Hematopoietic multipotent progenitor cell treated with erythropoietin and hydrocortisone succinate and interleukin-3 and kit ligand, for 15 days (in vitro differentiated cells): ENCODE measurements at places on chromosomes 3 and 15.

GRCh38 chr15:85780225-85780985 lies 14.3 kb downstream of the KLHL25 start:
- no peak for DNase-seq

- DNase-seq = peak; percentile 64
These were observed 718 bp downstream of the SPG11 start for GRCh38 chr15:44662478-44663409.

DNA sequence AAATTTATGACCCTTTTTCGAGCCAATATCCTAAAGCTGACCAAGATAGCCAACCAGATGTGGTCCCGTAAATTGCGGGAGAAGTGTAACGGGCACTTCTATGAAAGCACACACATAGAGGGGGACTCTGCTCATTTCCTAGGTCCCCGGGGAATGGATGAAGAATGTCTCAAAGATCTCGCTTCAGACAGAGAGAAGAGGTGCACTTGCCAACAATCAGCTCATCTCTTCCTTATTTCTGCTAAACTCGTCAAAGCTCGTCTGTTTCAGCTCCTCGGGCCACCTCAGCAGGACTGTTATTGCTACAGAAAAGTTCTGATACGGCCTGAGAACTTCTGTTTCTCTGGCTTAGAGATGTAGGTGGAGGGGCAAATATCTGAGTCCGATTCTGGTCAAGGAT lies 71.8 kb downstream of the TM2D3 start:
- no peak for DNase-seq

DNA sequence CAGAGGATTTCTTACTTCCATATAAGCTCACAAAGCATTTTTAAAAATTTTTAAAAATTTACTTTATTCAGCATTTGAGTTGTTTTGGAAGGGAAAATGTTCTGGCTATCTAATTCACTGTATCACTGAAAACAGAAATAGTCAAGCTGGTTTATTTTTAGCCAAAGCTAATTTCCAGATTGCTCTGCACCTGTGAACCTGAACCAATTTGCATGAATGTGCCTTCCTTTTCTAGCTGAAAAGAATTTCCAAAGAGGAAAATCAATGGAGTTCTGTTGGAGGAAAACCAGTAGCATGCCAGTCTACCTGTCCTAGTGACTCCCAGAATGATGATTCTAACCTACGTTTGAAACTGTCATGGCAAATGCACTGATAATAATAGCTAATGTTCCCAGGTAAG lies 134.2 kb upstream of the LIPC start:
- DNase-seq = no peak

DNA sequence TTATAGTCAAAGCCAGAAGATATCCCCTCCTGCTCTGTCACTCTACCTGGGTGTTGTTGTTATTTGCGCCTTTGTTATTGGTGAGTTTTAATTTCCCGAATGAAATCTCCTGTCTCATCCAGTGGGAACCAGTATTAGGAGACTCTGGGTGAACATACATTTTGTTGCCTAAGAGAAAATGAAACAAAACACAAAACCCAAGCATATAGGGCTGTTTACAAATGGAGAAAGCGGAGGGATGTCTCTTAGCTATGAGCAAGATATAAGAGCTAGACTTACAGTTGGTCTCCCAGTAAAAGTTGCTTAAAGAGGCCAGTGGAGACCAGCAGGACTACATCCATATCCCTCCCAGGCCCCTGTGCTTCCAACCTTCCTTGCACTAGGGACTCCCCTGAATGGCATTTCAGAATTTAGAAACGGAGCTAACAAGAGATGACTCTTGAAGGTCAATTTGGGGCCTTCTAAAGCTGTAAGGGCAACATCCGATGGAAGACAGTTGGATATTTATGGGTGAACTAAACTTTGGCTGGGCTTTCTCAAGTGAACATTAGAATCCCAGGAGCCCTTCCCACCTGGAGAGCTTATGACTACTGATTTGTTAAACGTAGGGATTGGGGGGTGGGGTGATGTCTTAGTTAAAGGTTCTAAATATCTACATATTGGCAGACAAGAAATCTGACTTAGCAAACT lies 2.7 kb downstream of the EOMES start:
- no peak for DNase-seq

DNA sequence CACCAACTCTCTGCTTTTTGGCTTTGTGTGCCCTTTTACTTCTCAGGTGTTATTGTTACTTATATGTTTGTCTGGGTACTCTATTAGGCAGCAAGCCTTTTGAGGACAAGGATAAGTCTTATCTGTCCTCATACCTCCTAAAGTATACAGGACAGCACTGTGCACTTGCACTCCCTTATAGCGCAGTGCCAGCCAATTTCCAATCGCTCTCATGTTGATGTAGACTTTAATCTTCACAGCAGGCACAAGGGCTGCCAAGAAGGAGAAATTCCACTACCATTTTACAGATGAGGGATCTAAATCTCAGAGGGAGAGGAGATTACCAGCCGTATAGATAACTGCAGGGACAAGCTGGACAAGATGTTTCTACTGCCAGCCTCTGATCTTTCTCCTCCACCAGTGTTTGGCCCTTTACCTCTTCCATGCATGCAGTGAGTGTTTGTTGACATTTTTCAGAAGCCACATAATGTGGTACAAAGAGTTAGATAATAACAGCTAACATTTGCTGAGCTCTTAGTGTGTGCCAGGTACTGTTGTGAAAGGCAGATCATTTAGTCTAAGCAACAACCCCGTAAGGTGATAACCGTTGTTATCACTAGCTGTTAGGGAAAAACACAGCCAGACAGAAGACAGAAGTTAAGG lies 30.1 kb downstream of the SST start:
- no peak for DNase-seq

DNA sequence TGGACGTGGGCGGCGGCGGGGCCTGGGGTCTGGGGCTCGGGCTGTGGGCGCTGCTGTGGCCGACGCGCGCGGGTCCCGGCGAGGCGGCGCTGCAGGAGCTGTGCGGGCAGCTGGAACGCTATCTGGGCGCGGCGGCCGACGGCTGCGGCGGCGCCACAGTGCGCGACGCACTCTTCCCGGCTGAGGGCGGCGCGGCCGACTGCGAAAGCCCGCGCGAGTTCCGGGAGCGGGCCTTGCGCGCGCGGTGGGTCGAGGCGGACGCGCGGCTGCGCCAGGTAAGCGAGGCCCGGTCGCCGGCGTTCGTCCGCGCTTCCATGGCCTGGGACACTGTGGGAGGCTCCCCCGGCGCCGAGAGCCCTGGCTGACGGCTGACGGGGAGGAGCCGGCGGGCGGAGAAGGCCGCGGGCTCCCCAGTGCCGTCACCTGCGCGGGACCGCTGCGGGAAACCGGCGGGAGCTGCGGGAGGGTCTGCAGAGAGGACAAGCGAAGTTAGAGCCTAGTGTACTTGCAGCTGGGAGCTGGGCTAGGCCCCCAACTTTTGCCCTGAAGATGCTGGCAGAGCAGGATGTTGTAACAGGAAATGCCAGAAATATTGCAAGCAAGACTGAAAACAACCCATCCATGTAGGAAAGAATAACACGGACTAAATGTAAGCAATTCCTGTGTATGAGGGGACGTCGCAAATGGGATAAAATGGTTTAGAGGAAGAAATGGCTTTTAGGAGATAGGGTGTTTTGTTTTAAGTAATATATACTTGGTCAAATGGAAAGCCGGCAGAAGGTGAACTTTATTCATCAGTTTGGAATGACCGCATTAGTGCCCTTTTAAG lies 847 bp downstream of the WHAMM start:
- DNase-seq = peak; percentile 62

DNA sequence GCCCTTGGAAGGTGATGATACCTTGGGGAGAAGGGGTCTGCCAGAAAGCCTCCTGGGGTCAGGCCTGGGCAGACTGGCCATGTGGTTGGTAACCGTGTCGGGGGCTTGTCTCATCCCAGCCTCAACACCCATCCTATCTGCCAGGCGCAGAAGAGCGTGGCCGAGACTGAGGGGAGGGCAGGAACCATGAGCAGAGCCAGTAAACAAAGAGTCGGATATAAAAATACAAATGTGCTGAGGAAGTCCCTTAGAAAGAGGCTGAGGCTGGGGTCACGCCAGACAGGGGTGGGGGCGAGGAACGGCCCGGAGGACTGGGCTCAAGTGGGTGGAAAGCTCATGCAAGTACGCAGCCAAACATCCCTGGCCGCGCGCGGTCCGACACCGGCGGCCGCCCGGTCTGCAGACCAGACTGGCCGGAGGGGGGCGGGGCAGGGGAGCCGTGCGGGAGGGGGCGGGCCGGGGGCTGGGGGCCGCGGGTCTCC lies 1.9 kb downstream of the CAMK2N2 start:
- DNase-seq = no peak

DNA sequence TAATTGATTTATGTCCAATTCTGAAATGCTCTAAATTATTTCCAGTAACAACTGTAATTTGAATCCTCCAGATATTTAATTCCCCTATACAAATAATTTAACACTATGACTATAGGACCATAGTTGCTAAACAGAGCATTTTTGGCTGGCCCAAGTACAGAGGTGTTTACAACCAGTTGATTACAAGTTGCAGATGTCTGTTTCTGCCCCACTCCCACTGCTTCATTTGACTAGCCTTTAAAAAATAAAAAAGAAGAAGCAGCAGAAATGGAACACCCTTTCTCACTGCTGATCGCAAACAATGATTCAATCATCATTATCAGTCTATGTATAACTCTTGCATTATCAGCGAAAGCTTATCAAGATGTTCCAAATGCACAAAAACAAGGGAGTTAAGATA lies 54.6 kb downstream of the SENP7 start:
- DNase-seq = no peak

DNA sequence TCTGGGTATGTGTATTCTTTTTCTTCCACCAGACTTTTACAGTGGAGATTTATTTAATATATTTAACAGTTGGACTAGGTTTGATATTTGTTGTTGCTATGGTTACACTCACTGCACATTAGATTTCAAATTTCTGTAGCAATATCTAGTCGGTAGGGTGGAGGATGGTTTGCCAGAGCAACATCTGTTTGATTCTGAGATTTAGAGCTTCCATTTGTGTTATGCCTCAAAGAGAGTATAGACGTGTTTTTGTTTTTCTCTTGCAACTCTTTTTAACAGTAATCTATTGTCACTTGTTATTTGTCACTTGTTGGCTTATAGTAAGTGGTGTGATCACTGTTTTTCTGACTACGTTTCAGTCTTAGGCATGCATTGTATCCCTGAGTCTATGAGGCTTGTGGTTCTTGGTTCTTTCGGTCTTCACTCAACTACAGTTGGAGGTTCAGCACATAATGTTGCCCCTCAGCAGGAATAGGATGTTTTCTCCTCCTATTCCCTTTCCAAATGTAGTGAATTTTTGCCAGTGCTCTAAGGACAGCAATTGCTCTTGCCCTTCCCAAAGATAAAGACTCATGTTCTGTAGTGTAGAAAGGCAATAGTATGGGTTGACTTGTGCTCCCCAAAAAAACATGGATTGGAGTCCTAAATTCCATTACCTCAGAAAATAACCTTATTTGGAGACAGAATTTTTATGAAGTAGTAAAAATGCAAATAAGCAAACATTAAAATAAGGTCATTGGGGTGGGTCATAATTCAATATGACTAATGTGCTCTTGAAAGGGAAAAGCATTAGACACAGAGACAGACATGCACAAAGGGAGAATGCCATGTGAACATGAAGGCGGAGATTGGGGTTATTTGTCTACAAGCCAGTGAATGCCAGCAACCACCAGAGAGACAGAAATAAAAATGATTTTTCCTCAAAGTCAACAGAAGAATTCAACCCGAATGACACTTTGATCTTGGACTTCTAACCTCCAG lies 692.1 kb downstream of the DIPK2A start:
- DNase-seq = no peak

GRCh38 chr15:44300572-44300971 lies 12.1 kb downstream of the GOLM2 start:
- no peak for DNase-seq

DNA sequence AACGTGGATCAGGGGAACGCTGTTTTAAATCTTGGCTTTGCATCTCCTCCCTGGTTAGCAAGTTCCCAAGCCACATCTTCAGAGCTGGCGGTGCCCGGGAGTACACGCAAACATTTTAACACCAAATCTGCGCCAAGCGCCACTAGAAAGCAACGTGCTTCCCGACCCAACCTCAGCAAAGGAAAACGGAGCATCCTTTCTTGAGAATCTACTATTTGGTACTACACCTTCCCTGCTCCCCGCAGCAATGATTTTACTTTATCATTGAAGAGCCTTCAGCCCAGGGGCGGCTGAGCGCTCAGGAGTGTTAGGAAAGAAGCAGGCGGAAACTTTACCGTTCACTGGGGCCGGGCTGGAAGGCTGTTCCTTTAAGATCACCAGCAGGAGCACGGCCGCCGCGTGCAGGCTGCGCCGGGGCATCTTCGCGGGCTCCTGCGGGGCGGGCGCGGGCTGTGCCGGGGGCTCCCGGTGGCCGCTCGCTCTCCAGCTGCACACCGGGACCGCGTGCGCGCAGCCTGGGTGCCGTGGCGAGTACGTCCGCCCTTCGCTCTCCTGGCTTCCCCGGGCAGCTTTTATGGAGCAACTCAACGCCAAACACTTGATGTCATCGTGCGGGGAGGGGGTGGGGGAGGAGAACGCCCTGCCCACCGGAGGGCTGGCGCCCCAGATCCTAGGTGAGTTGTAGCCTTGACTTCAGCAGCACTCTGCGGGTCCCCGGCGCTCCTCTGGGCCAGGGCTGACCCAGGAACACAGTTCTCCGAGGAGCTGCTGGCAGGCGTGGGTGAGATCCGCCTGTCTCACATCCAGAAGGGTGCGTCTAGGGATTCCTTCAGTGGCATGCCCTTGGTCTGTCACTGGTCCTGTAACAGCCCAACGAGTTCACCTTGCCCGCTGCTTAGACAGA lies at the start of gene CA12:
Gene CA12 (minus strand): TSS at position 546 of the 904 bp plus-strand sequence. CDS start 126 bp downstream, at position 420.
- DNase-seq = no peak

DNA sequence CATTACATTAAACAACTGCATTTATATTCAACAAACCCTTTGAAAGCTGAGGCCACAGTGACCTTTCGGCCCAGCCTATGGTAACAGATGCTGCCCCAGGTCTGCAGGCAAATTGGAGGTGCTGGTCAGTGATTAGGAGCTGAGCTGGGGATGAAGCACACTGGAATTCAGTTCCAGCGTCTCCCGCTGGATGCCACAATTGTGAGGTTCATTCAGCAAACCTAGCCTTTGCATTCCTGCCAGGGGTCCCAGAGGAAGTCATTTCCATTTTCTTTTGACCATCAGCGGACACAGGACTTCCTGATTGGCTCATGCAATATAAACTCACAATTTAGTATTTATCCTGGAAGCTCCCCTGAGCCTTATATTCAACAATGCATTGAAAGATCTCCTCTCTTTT lies 89.5 kb downstream of the IL20RB start:
- no peak for DNase-seq

DNA sequence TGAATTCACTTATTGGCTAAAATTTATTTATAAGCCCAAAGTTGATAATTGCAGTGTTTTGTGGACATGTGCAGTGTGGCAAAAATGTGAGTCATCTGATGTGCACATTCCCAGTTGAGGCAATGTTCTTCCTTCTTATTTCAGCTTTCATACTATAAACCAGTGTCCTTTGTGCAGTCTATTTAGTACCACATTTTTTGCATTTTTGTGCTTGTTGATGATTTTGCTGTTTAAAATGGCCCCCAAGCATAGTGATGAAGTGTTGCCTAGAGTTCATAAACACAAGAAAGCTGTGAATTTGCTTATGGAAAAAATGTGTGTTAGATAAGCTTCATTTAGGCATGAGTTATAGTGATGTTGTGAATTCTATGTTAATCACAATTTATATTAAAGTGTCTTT lies 19.4 kb upstream of the IL20RB start:
- DNase-seq = no peak

- DNase-seq = no peak
These were observed 7.8 kb upstream of the C3orf52 start for GRCh38 chr3:112078125-112079083.
